GM23248 (cell line): ENCODE measurements at places on chromosomes 16 and 17. TPM values are rescaled to one million over a fixed set of nuclear protein-coding genes. Genes with fewer than 3 reads are reported as not detected.

RAB11FIP4 gene
- 0.22 TPM in 1 of 2 replicates, not detected in the other for total RNA-seq

MYH8 gene
- not detected in 2 replicates for total RNA-seq

HOXB1 gene
- not detected in 2 replicates for total RNA-seq

PIRT gene
- not detected in 2 replicates for total RNA-seq

TUBB3 gene
- total RNA-seq, result 215 and 225 TPM in 2 replicates

TBC1D3K gene
- not detected in 2 replicates for total RNA-seq

GNGT2 gene
- total RNA-seq, result not detected in 2 replicates

TP53TG3F gene
- not detected in 2 replicates for total RNA-seq

CD300H gene
- total RNA-seq, result not detected in 2 replicates

GALR2 gene
- total RNA-seq, result not detected in 2 replicates

MPO gene
- total RNA-seq, result 0.38 TPM in 1 of 2 replicates, not detected in the other

DHX58 gene
- 2.5 and 11.6 TPM in 2 replicates for total RNA-seq

KRT13 gene
- total RNA-seq, result 0.76 TPM in 1 of 2 replicates, not detected in the other

TTYH2 gene
- total RNA-seq, result 2.4 TPM in 1 of 2 replicates, not detected in the other

TP53TG3B gene
- total RNA-seq, result not detected in 2 replicates

ADAP2 gene
- not detected in 2 replicates for total RNA-seq

CTF1 gene
- total RNA-seq, result 4.4 and 4.8 TPM in 2 replicates

CLDN7 gene
- total RNA-seq, result 4.5 and 5.4 TPM in 2 replicates

C17orf78 gene
- not detected in 2 replicates for total RNA-seq
